ENCODE measurements at places on chromosomes 4 and X.

DNA sequence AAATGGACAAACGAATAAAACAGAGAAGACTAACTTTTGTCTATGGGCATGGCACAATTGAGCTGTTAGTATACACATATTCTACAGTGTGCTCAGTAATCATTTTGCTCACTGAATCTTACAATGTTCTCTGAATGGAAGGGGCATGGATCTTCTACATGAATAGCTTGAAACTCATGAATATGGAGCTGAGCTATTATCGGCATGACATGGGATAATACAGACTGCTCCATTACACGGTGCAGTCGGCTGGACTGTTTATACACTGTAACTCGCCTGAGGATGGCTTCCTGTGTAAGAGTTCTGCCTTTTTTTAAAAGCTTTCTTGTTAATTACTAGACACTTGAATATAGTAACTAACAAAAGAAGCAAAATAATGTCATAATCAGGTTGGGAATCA lies 368.5 kb upstream of the MAD2L1 start:
- DNase-seq, result no peak

GRCh38 chr4:31351695-31352094 lies 631.5 kb downstream of the PCDH7 start:
- no peak for DNase-seq

DNA sequence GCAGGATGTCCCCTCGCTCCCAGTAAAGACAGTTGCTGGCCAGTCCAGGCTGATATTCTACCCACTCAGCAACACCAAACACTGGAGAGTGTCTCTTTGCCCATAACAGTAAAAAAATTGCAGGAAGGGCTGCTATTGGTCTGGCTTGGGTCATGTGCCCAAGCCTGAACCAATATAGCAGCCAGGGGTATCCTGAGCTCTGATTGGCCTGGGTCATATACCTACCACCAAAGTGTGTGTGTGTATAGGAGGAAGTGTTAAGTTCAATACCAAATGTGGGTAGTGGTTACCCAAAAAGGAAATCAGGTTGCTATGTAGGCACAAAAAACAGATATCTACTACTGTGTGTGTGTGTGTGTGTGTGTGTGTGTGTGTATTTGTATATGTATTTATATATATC lies 373.2 kb downstream of the BCOR start:
- DNase-seq, result no peak

DNA sequence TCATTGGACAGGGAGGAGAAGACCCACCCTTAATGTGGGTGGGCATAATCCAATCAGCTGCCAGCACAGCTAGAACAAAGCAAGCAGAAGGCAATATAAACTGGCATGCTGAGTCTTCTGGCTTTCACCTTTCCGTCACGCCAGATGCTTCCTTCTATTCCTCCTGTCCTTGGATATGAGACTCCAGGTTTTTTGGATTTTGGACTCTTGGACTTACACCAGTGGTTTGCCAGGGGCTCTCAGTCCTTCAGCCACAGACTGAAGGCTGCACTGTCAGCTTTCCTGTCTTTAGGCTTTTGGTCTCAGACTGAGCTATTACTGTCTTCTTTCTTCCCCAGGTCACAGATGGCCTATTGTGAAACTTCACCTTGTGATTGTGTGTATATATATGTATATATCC lies 32.2 kb upstream of the UGT2B4 start:
- DNase-seq, result no peak

GRCh38 chrX:45322382-45322781 lies 121.7 kb upstream of the DIPK2B start:
- DNase-seq, result peak; percentile 69

GRCh38 chr4:107854356-107855022 lies 29.8 kb downstream of the SGMS2 start:
- DNase-seq, result no peak

GRCh38 chr4:105622269-105622668 lies 69.8 kb downstream of the ARHGEF38 start:
- DNase-seq, result no peak

DNA sequence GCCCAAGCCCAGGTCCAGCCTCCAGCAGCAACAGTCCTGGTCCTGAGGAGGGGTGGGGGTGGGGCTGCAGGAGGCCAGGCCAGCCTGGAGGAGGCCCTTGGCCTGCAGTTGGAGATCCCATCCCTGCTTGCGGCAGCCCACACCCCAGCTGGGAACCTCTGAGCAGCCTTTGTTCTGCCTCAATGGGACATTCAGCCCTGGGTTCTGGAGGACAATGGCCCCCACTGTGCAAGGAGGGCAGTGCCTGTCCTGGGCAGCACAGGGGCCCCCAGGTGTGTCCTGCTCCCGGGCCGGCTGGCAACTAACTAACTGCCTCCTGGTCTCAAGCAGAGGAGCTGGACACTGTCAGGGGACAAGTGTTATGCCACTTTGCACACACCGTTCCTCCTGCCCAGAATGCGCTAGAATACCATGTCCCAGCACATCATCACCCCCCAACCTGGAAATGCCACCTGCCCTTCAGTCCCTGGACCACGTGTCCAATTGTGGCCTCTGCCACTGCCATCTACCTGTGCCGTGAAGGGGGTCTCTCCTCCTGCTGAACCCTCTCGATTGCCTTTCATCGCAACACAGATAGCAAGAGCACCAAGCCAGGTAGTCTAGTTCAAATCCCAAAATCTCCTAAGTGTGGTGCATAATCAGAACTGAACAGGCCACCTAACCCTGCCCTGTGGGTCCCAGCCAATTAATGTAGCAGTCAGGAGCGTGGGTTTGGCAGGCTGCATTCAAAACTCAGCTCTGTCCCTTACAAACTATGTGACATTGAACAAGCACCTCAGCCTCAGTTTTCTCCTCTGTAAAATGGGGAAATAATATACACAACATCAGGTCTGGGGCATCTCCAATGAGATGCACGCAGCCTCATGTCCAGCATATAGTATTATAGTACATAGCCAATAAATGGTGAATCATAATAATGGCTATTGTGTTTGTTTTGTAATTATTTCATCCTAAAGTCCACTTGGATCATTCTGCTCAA lies 8.8 kb downstream of the PPP2R2C start:
- DNase-seq, result no peak

- no peak for DNase-seq
Observed at GRCh38 chr4:891747-892146, 40.4 kb downstream of the GAK start.

- no peak for DNase-seq
Observed at GRCh38 chrX:104195489-104196084, 29.3 kb downstream of the FAM199X start.
